Dermis lymphatic vessel endothelial cell (primary cell): ENCODE measurements at places on chromosomes 2 and 18. TPM values are rescaled to one million over a fixed set of nuclear protein-coding genes. Genes with fewer than 3 reads are reported as not detected.

Gene INHA
- total RNA-seq: not detected in 2 replicates

Gene LINC00305
- not detected in 2 replicates for total RNA-seq

Gene RTP5
- total RNA-seq: not detected in 2 replicates

Gene DNAJC5G
- 0.60 and 2.4 TPM in 2 replicates for total RNA-seq

Gene AQP12A
- not detected in 2 replicates for total RNA-seq

Gene MBD2
- 27.2 and 27.5 TPM in 2 replicates for total RNA-seq

Gene CDH7
- not detected in 2 replicates for total RNA-seq

Gene SERPINB10
- not detected in 2 replicates for total RNA-seq

Gene CNGA3
- total RNA-seq: not detected in 2 replicates

Gene CHRND
- total RNA-seq: not detected in 2 replicates

Gene TNFRSF11A
- 43.0 and 49.1 TPM in 2 replicates for total RNA-seq

Gene KIF5C
- total RNA-seq: under 0.01 and 0.09 TPM in 2 replicates

Gene CCDC74A
- 1.0 and 10.6 TPM in 2 replicates for total RNA-seq

Gene CRYGC
- total RNA-seq: not detected in 2 replicates

Gene MARCO
- not detected in 2 replicates for total RNA-seq

Gene GKN2
- total RNA-seq: under 0.01 TPM in 1 of 2 replicates, not detected in the other

Gene ACADL
- not detected in 2 replicates for total RNA-seq
